ENCODE measurements at places on chromosomes 12 and 14.

GRCh38 chr14:104689109-104689880 is at the start of gene INF2:
Gene INF2 (plus strand): TSS chr14:104689618. CDS start chr14:104701366, 11,748 bp downstream.
- DNase-seq, result peak; percentile 71
- peaks cover 13% of the 10 kb centered on the region for H3K36me3 ChIP-seq
- peaks cover 75% of the 10 kb centered on the region for H3K4me1 ChIP-seq
- peak within 1 kb of the TSS; percentile 24 for H3K27ac ChIP-seq
- H3K27me3 ChIP-seq, result peaks cover 25% of the 10 kb centered on the region
- peak within 1 kb of the TSS; percentile 84 for H3K4me3 ChIP-seq

GRCh38 chr14:76872796-76873432 is 46.7 kb downstream of the LRRC74A start:
- H3K36me3 ChIP-seq, result no peaks in the 10 kb centered on the region
- peaks cover 42% of the 10 kb centered on the region for H3K27me3 ChIP-seq
- H3K4me3 ChIP-seq, result no peak overlapping the region
- peaks cover 7% of the 10 kb centered on the region for H3K4me1 ChIP-seq
- H3K27ac ChIP-seq, result no peak overlapping the region
- peak; percentile 71 for DNase-seq

- peaks cover 3% of the 10 kb centered on the region for H3K27me3 ChIP-seq
- H3K27ac ChIP-seq, result no peak overlapping the region
- no peaks in the 10 kb centered on the region for H3K4me1 ChIP-seq
- no peak for DNase-seq
Measured at GRCh38 chr14:51733147-51733546, 81.4 kb downstream of the FRMD6 start.

- H3K4me3 ChIP-seq, result no peak overlapping the region
- peaks cover 86% of the 10 kb centered on the region for H3K27me3 ChIP-seq
- no peak for DNase-seq
- H3K27ac ChIP-seq, result no peak overlapping the region
- no peaks in the 10 kb centered on the region for H3K36me3 ChIP-seq
Measured at GRCh38 chr14:100592972-100593371, 5.8 kb upstream of the BEGAIN start.

- H3K27ac ChIP-seq, result no peak overlapping the region
- H3K4me3 ChIP-seq, result no peak overlapping the region
- no peak for DNase-seq
- H3K36me3 ChIP-seq, result no peaks in the 10 kb centered on the region
- peaks cover 3% of the 10 kb centered on the region for H3K4me1 ChIP-seq
Measured at GRCh38 chr14:74968811-74969210, 13.4 kb upstream of the PGF start.

GRCh38 chr14:34003691-34004090 is 52.8 kb upstream of the EGLN3 start:
- H3K27ac ChIP-seq, result no peak overlapping the region
- no peak for DNase-seq
- H3K4me1 ChIP-seq, result no peaks in the 10 kb centered on the region
- H3K36me3 ChIP-seq, result peaks cover 1% of the 10 kb centered on the region
